ENCODE measurements at places on chromosomes 7 and 10. TPM values are rescaled to one million over a fixed set of nuclear protein-coding genes. Genes with fewer than 3 reads are reported as not detected.

GRCh38 chr7:153030976-153031375, 271.4 kb downstream of the ACTR3B start:
- DNase-seq, result no peak

DNA sequence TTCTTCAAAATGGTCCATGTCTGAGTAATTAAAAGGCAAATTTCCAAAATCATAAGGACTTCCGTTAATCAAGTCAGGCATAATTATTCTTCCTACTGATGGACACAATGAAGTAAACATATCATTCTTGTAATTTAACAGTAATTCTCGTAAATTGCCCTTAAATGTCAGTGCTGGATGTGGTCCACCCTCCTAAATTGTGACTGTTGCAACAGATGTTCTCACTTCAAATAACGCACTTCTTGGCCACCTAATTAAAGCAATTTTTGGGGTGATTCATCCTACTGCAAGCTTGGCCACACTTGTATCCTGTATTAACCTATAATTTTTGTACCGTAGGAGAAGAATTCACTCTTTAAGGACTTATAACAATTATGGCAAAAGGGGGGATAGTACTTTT, 1.9 kb downstream of the COL1A2 start:
- DNase-seq, result no peak

The BZW2 gene
- 28.1 TPM for total RNA-seq

The ATOH7 gene
- total RNA-seq, result not detected

- no peak for DNase-seq
Measured at GRCh38 chr7:6571160-6571779, 6.0 kb upstream of the ZDHHC4 start.

GRCh38 chr7:88281749-88282148, 24.9 kb downstream of the STEAP4 start:
- DNase-seq, result no peak

DNA sequence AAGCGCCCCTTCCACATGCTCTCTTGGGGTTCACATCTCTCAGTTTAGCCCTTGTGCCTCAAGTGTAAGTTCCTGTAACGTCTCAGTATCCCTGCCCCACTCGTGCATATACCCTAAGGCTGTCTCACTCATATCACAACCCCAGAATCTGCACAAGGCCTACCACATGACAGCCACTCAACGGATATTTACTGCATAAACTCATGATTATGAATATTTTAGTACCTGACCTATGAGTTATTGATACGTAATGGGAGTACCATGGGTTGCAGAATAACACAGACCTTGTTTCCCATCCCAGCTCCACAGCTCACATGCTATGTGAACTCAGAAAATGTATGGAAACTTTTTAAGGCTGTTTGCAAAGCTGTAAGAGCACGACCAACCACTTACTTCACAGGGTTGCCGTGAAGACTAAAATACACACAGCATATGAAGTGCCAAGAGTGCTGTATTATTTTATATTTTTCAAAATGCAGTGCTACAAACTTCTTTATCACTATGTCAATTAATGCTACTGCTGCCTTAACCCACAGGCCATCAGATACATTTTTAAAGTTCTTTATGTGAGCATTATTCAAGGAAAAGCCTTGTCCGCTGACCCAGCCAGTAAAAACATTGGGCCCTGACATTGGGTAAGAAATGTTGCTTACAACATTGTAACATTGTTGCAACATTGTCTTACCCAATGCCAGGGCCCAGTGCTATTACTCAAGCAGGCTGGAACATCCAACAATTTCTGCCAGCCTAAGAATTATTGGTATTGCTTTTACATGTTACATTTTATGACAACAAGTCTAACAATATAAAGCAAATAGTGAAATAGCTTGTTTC, 97.2 kb downstream of the JAZF1 start:
- DNase-seq, result no peak
